ENCODE measurements at places on chromosomes 7 and 10.

DNA sequence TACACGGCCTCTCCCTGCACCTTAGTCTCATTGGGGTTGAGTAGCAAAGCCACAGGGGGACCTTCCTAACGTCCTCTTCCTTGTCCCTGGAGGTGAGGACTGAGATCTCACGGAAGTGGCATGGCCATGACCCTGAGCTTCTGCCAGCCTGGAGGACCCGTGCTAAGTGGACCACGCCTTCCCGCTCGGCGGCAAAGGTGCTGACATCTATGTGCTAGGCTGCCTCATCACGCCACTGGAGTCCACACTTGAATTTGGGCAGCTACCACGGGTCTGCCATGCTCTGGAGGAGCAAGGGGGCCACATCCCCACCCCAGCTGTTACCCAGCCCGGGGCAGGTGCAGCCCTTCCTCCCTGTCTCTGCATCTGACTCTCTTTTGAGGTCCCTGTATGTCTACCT lies 15.3 kb downstream of the GHRHR start:
- DNase-seq: no peak

DNA sequence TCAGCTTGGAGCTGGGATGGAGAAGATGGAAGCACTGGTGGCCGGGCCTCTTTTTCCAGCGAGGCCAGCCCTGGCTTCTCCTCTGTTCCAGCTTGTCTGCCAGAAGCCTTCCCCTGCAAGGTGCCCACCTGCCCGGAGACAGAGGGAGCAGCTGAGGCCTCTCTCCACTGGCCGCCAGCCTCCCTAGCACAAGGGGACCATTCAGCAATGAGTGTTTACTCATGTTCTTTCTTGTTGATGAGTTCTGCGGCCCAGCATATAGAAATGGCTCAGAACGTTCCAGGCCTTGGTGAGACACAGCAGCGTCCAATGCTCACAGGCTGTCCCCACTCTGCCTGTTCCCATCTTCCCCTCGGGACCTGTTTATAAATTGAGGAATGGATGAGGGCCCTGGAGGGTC lies 47.3 kb downstream of the CHST3 start:
- DNase-seq: no peak

DNA sequence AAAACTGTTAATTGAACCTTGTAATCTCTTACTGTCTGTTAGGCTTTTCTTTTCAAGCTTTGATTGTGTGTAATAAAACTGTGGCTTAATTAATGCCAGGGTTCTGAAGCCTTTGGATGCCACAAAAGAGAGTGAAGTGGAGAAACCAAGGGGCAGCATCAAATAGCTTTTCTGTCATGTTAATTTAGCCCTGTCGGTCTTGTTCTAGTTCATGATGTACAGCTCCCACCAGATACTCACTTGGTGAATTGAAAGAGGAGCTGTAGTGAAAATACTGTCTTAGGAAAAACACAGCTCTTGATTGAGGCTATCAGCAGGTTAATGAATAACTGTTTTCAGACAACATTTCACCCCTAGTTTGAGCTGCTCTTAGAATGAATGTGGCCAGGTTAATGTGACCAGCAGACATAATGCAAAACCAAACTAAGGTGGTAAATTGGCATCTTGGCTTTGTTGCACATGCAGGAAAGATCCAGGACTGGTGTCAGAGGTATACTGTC lies 94.2 kb downstream of the POLL start:
- DNase-seq: no peak

DNA sequence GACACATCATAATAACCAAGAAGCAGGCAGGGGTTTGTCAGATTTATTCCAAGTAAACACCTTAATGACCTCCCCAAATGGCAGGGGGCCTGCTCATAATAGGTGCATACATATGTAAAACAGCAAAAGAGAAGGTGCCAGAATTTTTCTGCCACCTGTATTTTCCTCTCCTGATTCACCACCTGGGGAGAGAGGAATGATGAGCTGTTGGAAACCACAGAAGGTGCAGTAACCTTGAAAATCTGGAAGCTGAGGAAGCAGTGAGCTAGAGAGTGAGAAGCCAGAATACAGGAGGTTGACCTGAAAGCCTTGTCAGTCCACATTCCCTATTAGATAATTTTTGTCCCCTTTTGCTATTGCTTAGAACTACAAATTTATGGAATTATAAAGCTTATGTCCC lies 46.2 kb upstream of the PDE1C start:
- no peak for DNase-seq

GRCh38 chr7:2495418-2496299 lies 19.5 kb upstream of the GRIFIN start:
- DNase-seq: no peak

- DNase-seq: peak; percentile 15
Measured at GRCh38 chr7:33109758-33110238, 594 bp upstream of the RP9 start.

Measured in iris pigment epithelial cell (primary cell).